Suppressor macrophage (primary cell): ENCODE measurements at places on chromosomes 7 and 10.
A peak's percentile ranks its signal among the peaks of the same experiment; 100 is the strongest.

GRCh38 chr7:45033931-45034290 is 33.9 kb downstream of the CCM2 start:
- no peak for DNase-seq

DNA sequence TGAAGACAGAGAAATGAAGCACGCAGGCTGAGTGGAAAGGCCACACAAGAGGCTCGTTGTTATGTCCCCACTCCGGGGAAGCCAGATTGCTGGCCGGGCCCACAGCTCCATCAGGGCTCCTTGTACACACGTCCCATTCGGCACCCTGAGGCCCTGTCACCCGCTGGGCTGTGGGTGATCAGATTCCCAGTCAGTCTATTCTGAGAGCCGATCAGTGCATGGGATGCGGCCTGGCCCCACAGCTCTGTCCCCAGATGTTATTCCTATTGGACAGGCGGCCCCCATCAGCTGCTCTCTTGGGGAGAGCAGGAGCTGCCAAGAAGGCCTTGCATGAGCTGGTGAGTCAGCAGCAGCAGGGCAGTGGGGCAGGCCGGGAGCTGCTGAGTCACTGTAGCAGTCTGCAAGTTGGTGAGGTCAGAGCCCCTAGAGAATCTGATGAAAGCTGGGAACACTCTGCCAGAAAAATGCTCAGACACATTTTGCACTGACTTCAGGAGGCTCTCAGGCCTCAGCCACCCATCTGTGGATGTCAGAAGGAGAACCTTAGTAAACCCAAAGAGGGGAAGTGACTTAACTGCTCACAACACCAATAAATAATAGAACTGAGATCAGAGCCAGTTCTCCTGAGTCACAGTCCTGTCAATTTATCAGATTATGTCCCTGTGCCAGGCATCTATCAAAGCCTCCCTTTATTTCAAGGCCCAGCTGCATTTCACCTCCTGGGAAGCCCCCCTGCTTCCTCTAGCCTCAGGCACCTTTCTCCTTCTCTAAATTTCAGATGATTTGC is 9.4 kb upstream of the PSAP start:
- DNase-seq, result peak; percentile 96

DNA sequence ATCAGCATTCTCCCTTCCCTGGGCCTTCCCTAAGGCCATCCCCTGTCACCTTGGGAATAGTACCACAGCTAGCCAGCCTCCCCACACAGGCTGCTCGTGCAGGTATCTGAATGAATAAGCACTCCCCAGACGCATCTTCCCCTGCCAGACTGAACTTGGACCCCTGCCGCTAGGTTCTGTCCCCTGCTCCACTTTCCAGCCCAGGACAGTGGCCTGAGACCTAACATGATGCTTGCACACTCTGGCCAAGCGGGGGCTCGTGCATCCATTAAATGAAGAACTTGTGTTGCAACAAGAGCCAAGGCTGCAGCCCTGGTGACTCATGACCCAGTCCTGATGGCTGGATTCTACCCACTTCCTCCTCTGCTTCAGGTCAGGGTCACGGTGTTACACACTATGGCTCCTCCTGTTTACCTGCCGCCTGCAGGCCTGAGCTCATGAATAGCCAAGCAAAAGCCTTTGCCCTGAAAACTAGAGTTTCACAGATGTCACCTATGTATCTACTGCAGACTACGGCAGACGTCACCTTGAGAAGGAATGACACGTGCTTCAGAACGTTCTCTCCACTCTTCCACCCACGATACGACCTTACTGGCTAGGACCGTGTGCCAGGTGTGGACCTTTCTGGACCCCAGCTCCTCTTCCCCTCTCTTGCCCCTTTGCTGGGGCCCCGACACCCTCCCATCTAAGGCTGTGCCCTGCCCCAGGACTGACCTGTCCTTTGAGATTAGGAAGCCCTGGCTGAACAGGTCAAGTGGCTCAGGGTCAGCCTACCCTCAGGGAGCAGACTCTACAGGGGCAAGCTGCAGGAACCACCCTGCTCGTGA is 6.5 kb downstream of the ASB13 start:
- DNase-seq, result peak; percentile 88

- DNase-seq, result no peak
Measured at GRCh38 chr7:44541876-44542610, 913 bp upstream of the NPC1L1 start.

GRCh38 chr7:158849442-158849767 is 7.0 kb upstream of the DYNC2I1 start:
- DNase-seq, result no peak
